ENCODE measurements at places on chromosomes 2 and 18.

- DNase-seq = no peak
These were observed 54.6 kb upstream of the MBP start for GRCh38 chr18:77187189-77187588.

DNA sequence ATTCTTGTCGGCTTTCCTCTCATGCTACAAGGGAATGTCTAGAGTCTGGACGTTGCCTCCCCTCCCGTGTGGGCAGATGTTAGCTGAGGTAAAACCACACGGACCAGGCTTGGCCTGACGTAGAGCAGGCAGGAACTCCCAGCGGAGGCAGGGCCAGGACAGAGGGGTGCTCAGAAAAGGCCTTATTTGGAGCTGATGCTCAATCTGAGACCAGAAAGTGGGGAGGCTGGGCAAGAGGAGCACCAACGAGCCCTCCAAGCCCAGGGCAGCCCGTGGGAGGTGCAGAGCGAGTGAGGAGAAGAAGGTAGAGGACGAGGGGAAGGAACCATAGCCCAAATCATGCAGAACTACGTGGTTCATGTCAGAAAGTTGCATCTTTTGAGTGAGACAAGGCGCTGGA, 9.0 kb downstream of the TEX51 start:
- DNase-seq = no peak

DNA sequence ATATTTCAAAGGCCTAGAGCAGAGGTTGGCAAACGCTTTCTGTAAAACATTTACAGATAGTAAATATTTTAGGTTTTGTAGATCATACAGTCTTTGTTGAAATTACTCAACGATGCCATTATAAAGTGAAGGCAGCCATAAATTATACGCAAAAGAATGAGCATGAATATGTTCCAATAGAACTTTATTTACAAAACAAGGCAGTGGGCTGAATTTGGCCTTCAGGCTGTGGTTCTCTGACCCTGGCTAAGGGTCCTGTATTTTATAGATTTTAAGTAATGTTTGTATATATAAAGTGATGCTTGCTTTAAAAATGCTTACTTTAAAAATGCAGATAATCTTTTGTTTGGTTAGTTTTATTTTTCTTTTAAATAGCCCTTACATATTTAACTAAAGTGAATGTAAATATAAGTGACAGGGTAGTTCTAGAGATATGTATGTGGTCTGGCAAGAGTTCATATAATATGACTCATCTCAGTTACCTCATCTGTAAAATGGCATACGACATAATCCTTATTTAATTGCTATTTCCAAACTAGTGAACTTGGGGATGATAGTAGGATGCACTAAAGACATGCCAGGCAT, 51.7 kb upstream of the ATP5MC3 start:
- DNase-seq = no peak

- DNase-seq = no peak
These were observed 108.4 kb downstream of the AFF3 start for GRCh38 chr2:100033976-100034375.
